ENCODE measurements at places on chromosomes 5 and 9.

DNA sequence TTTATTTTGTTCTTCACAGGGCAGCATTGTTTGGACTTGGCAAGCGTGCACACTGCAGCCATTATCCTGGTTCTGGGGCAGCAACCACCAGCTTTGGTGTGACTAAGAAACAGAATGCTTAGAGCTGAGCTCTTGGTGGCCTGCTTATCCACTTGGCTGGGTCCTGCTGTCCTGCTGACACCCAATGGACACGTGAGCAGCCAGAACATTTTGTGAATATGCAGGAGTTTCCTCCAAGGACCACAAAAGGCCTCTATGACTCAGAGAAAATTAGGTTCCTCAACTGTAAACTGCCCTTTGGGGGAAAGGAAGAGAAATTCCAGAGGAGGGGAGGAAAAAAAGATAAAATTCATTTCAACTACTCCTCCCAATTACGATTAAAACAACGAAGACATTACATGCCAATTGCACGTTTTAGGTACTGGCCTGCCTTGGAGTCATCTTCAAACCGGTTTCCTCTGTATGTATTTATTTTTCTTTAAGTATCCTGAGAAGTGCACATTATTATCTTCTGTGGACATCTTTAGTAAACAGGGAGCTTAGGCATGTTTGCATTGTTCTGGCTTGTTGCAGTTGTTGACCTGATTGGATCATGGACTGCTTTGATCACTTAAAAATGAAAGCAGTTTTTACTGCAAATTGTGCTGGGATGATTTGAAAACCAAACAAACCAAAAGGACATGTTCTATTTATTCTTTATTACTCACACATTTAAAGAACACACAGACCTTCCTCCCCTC lies 82.3 kb upstream of the TLE4 start:
- DNase-seq, result no peak

- no peak for DNase-seq
Measured at GRCh38 chr9:78549711-78550110, 252.8 kb downstream of the PSAT1 start.

GRCh38 chr5:176994460-176995121 lies 12.0 kb downstream of the UIMC1 start:
- DNase-seq, result no peak

DNA sequence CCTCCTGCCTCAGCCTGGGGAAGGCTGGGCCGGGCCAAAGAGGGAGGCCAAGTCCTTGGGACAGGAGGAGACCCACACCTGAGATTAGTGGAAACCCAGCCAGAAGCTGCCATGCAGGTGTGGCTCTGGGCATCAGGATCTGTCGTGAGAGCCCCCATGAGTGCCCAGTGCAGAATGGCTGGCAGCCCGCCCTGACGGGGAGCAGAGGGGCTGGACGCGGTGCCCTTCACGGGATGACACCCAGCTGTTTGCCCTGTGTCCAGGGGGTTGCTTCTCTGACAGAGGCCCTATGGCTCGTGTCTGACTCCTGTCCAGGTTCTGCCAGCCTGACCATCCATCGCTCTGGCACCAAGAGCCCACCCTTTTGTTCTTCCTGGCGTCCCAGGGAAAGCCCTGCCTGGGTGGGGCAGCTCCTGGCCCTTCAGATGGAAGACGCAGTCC lies 8.5 kb downstream of the DIPK1B start:
- no peak for DNase-seq

- no peak for DNase-seq
Measured at GRCh38 chr9:92730897-92731296, 33.7 kb downstream of the BICD2 start.

DNA sequence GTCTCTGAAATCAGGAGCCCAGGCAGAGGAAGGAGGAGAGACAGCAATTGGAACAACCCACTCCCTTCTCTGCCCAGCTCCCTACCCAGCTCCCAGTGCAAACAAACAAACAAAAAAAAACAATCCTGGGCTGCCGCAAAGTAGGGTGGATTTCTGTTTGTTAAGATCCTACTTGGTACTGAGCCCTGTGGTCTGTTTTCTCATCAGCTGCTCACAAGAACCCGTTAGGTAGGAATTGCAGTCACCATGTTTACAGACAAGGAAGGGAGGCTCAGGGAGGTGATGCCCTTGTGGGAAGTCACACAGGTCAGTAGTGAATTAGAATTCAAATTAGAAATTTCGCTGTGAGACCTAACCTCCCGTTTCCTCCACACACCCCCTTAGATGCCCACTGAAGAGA lies 128.8 kb upstream of the RAD23B start:
- DNase-seq, result no peak

DNA sequence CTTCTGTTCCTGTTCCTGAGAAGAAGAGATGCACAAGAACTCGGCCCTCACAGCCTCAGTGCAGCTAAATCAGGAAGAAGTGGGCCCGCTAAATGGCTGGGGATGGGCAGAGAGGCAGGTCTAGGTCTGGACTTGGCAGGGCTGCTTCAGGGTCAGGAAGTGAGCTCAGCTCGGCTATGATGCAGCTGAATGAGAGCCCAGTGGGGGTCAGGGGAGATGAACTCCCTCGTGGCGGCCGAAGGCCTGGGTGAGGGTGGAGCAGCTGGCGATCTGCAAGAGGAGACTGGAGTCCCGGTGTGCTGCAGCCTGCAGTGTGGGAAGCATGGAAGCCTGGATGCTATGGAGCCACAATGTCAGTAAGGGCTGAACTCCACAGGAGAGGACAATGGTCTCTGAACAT lies 466.2 kb downstream of the SPOCK1 start:
- no peak for DNase-seq

DNA sequence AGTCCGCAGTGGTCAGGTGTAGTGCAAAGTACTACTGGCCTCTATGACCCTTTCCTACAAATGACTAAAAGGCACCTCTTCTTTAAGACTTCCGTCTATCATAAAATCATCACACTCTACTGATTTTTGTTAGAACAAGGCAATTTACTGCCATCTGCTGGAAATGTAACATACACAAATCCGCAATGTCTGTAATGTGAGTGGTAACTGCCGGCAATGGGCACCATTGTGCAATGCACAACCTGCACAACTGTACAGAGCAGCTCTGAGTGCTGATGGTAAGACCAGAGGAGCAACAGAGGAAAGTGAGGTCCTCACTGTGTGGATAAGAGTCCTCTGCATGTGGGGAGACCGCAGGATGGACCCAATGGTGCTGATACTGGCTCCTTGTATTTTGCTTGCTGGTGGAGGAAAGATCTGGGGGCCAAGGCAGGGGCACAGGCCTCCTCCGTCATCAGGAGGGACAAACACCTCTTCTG lies 103.7 kb downstream of the ATPSCKMT start:
- no peak for DNase-seq

Measured in activated CD4-positive, alpha-beta T cell treated with anti-CD3 and anti-CD28 coated beads, Interleukin-2, amount 50 U/mL, for 48 hours (primary cell).